ENCODE measurements at places on chromosomes 13 and 19.
A peak's percentile ranks its signal among the peaks of the same experiment; 100 is the strongest.

GRCh38 chr13:113415825-113416224 is 37.5 kb downstream of the ADPRHL1 start:
- no peak for DNase-seq

DNA sequence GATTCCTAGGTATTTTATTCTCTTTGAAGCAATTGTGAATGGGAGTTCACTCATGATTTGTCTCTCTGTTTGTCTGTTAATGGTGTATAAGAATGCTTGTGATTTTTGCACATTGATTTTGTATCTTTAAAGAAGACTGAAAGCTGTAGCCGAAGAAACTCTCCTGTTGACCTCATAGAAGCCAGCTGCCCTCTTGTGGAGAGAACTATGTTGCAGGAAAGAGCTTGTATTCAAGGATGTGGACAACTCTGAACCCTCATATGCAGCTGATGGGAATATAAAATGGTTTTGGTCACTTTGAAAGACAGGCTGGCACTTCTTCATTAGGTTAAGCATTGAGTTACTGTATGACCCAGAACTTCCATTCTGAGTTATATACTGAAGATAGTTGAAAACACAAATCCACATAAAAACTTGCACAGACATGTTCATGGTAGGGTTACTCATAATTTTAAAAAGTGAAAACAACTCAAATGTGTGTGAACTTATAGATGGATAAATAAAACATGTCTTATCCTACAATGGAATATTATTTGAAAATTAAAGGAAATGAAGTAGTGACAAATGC is 65.8 kb upstream of the SLITRK6 start:
- no peak for DNase-seq

DNA sequence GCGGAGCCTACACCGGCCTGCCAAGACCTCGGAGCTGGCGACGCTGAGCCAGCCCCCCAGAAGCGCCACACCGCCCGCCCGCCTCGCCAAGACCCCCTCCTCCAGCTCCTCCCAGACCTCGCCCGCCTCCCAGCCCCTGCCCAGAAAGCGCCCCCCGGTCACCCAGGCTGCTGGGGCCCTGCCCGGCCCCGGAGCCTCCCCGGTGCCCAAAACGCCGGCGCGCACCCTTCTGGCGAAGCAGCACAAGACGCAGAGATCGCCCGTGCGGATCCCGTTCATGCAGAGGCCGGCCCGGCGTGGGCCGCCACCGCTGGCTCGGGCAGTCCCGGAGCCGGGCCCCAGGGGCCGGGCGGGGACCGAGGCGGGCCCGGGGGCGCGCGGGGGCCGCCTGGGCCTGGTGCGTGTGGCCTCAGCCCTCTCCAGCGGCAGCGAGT is 10.2 kb downstream of the C19orf25 start:
- no peak for DNase-seq

DNA sequence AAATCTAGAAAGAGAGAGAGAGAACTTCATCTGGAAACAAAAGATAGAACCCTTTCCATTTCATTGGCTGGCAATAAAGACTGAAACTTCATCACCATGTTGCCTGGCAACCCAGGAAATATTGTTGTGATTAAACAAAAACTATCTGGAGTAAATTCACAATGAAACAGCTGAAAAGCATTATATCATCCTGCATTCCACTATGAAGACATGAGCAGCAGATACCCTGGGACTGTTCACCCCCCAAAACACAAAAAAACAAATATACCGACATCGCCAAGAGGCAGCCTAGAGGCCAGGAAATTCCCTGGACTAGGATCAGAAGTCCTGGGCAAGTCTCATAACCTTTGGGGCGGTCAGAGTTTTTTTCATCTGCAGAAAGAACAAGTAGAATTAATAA is 158.3 kb downstream of the FOXO1 start:
- DNase-seq, result no peak

DNA sequence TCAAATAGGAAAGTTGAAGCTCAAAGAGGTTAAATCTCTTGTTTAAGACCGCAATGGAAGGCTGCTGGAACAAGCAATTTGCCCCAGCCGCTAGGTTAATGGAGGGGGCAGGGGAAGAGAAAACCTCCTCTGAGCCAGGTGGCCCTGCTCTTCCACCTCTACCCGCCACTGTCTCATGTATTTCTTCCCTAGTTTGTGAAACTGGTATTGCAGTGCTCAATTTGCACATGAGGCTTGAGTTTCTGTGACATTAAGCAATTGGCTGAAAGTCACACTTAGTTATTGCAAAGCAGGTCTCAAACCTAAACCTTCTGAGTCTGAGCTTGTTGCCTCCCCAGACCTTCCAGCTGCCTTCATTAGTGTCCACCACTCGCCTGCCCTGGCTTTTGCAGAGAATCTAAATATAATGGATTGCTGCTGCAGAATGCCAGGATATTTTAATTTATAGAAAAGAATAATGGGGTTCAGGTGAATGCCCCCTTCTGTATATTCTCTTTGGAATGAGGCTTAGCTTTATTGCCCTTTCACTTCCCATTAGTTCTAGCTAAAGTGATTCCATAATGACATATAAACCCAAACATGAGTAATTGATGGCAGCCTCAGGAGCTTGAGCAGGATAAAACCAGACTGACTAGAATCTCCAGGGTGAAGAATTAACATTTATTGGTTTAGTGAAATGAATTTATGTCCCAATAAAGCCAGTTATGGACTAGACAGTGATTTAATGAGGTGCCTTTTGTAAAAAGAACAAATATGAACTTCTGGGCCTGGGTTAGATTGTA is 27.0 kb upstream of the OLFM4 start:
- DNase-seq, result no peak

DNA sequence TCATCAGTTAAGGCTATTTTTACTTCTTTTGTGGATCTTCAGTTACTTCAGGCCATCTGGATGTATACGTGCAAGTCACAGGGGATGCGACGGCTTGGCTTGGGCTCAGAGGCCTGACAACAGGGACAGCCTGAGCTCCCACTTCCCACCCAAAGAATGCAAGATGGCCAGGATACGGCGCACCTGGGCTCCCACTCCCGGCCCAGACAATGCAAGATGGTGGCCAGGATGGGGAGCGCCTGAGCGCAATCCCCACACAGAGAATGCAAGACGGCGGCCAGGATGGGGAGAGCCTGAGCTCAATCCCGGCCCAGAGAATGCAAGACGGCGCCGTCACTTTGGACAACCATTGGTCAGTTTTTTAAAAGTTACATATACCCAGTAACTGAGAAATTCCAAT is 25.3 kb upstream of the MIER2 start:
- DNase-seq, result no peak

- no peak for DNase-seq
These were observed 1.6 kb upstream of the MRI1 start for GRCh38 chr19:13762635-13763235.

DNA sequence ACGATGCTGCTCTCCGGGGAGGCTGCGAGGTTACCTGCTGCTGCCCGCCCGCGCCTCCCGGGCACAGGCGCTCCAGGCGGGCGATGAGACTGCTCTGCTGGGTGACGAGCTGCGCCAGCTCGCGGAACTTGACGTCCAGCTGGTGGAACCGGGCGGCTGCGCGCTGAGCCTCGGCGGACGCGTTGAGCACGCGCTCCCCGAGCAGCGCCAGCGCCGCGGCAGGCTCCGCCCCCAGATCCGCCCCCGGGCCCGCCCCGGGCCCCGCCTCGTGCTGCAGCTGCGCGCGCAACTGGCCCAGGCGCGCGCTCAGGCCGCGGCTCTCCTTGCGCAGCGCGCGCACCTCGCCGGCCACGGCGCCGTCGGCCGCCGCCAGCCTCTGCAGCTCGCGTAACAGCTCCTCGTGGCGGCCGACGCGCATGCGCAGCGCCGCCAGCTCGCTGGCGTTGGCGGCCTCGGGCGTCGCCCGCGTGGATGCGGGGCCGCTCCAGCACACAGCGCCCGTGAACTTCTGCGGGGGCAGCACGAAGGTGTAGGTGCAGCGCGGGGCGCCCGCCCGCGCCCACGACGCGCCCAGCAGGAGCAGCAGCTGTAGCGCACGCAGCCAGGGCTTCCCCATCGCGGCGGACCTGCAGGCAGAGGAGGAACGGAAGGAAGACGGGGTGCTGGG is 6.4 kb downstream of the ANGPTL6 start:
- DNase-seq, result peak; percentile 86

- no peak for DNase-seq
These were observed 3.7 kb upstream of the SIN3B start for GRCh38 chr19:16825312-16826052.

DNA sequence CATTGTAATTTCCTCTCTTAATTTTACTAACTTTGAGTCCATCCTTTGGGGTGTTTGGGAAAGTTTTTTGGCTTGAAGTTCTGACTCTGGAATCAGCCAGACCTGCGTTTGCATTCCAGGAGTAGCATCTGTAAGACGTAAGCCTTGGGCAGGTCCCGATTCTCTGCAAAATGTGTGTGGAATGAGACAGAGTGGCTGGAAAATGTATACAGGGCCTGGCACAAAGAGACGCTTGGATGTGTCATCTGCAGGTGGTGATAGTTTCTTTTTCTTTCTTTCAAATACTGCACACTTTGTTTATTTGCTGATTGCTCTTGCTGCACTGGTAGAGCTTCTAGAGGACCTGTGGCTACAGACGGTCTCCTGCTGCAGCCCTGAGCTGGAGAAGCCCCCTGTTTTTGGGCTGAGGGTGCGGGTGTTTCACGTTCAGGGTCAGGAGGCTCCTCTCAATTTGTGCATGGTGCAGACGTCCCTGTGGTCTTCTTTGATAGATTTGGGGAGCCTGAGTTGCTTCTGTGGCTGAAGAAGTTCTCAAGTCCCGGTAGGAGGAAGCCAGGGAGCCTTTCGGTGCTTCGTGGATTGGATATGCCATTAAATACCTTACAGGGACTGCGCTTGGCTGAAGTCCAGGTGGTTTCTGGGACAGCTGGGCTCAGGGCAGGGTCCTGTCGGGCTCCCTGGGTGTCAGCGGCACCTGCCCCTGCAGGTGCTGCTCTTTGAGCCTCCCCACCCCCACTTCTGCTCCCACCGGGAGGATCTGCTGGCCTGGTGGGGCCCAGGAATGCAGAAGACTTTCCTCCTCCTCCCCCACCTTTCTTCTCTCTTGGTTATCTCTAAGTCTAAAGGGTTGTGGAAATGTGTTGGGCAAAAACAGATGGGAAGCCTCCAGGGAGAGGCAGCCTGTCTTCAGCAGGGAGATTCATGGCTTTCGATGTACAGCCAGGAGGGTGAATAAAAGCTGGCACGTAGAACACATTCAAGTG is 44.0 kb upstream of the GAS6 start:
- no peak for DNase-seq

- no peak for DNase-seq
These were observed 910.8 kb upstream of the SLITRK6 start for GRCh38 chr13:86710013-86710412.

- no peak for DNase-seq
These were observed 31.3 kb downstream of the GRIK5 start for GRCh38 chr19:42038666-42039065.

GRCh38 chr19:41930322-41930722 is 2.1 kb upstream of the ERFL start:
- no peak for DNase-seq
